ENCODE measurements at places on chromosomes 2 and 18. TPM values are rescaled to one million over a fixed set of nuclear protein-coding genes. Genes with fewer than 3 reads are reported as not detected.

DNA sequence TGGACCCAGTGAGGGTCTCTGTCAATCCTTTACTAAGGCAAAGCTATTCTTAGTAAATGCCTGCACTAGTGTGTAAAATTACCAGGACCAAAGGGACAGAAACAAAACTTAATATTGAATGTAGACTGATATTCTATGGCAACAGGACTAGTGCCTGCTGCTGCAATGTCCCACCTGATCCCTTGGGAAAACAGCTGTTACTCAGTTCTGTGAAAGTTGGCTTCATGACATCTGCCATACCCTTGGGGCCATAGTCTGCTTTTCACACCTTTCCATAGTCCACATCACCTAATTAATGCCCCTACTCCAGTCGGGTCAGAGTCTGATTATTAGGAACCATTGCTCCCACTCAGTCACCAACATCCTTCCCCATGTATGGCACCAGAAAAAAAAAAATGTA, 14.5 kb downstream of the DNAJC27 start:
- DNase-seq, result no peak

The RTTN gene
- polyA plus RNA-seq, result 13.0 TPM

DNA sequence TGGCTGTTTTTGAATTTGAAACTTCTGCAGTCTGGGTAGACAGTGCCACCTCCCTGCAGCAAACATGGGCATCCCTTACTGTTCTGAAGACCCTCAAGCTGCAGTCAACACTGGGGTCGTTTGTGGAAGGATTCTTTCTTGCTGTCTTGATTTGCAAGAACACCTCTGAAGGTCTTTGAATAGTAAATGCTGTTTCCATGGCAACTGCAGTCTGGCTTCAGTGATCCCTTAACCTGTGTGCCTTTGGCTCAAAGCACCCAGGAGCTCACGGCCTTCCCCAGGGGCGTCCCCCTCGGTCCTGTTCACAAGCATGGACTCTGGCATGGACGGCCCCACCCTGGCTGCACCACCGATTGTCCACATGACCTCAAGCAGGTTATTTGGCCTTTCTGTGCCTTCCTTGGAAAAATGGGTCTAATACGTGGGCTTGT, 38.3 kb downstream of the LRRFIP1 start:
- no peak for DNase-seq

DNA sequence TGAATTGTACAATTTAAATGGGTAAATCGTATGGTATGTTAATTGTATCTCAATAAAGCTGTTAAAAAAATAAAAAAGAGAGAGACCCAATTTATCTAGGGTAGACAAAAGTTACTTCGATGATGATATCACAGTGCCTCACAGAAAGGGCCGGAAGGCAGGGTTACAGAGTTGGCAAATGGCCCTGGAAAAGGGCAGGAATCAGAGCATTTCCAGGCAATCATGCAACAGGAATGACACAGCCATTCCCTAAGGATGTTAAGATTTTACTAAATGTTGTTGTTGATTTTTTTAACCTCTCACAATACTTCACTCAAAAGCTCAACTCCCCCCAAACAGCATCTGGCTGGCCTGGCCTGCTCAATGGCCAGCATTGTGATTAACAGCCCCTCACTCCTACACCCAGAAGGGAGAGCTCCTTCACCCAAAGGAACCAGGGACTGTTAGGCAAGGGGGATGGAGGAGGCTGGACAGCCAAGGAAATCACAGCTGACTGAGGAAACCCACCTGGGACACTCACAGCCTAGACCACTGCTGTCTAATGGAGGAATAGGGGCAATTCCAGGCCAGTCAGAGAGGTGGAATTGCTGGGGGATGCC, 7.7 kb upstream of the SP100 start:
- DNase-seq, result no peak
